NCI-H2081 (cell line): ENCODE measurements at places on chromosomes 5 and 9.

DNA sequence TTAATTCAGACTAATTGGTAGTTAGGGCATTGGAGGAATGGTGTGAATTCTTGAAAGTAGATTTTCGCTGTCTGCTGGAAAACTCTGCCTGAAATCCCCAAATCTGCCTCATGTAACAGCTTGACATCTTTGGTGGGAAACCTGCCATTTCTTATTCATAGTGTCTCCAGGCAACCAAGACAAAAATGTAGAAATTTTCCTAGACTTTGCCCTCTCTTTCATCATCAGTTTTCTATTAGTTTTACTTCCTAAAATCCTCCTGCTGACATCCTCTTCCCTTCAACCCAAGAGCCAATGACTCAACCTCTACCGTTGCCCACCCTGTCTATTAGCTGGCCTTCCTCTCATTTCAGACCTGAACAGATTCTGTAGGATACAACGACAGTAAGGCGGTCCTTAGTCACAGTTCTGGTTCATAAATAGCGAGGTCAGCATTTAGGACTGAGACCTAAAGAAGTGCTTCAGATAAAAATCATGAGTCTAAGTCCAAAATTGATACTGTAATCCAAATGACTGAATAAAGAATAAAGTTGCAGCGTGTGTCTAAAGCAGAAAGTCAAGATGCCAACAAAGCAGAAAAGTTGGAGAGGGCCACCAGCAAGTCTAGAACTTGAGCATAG is 133.9 kb downstream of the MUSK start:
- no peak for DNase-seq

- DNase-seq = no peak
Observed at GRCh38 chr9:137828527-137829259, 48.9 kb upstream of the CACNA1B start.

DNA sequence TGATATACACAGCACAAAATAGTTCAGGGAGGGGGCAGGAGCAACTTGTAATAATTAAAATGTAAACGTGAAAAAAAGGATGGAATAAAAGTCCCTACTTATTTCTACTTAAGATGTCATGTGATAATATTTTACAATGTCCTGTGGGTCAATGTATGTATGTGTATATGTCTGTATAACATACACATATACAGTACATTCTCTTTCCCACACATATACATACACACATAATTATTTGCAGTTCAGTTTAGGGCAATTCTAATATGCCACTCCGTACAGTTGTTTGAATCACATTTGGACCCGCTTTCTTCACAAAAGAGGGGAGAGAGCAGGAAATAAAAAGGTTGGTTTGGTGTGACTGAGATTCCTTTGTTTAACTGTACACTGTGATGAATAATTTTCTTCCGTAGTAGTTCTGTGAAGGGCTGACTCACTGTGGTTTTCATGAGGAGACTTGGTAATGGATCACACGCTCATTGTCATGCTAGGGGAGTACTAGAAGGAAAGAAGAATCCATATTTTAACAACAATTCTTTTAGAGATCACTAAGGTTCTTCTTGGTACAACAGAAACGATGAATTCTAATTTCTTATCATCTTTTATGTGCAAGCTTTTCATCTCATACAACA is 26.2 kb upstream of the ACOT12 start:
- no peak for DNase-seq

GRCh38 chr9:93091056-93091452 is 5.0 kb upstream of the CARD19 start:
- no peak for DNase-seq

DNA sequence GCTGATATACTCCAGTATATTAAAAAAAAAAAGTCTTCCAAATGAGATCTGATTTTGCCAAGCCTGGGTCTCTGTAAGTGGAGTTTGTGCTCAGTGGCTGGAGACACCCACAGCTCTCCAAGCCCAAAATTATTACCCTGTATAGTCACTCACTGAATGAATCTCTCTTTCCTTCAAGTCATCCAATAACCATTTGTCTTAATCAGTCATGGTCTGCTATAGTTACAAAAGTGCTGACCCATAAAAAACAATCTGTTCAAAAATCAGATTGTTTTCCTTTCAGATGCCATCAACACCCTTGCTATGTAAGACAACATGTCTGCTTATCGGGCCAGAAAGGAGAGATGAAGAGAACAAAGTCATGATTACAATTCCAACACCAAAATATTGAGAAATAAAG is 159.4 kb upstream of the FST start:
- no peak for DNase-seq

DNA sequence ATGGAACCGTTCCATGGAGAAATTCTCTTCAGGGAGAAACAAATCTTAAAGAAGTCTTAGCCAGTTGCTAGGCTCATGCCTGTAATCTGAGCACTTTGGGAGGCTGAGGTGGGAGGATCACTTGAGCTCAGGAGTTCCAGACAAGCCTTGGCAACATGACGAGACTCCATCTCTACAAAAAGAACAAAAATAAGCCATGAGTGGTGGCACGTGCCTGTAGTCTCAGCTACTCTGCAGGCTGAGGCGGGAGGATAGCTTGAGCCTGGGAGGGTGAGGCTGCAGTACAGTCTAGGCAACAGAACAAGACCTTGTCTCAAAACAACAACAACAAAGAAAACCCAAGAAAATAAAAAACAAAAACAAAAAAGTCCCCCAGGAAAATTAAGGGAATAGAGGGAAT is 8.2 kb downstream of the HSPB3 start:
- DNase-seq = no peak

GRCh38 chr5:65157906-65158603 is 323.7 kb downstream of the ADAMTS6 start:
- DNase-seq = no peak

DNA sequence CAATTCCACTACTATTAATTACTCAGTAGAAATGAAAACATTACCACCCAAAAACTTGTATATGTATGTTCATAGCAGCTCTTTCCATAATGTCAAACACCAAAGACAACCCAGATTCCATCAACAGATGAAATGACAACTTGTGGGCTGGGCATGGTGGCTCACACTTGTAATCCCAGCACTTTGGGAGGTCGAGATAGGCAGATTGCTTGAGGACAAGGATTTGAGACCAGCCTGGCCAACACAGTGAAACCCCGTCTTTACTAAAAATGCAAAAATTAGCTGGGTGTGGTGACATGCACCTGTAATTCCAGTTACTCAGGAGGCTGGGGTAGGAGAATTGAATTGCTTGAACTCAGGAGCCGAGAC is 11.5 kb downstream of the UIMC1 start:
- no peak for DNase-seq

- DNase-seq = no peak
Observed at GRCh38 chr5:107456281-107456715, 214.4 kb downstream of the EFNA5 start.

DNA sequence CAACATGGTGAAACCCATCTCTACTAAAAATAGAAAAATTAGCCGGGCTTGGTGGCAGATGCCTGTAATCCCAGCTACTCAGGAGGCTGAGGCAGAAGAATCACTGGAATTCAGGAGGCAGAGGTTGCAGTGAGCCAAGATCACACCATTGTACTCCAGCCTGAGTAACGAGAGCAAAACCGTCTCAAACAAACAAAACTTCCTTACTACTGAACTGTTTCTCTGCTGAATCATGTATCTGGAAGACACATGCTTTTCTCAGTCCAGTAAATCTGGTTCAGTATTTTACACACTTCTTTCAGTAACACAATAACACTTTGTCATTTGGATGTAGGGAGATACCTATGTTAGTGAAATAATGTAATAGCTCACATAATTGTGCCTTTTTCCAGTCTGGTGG is 7.9 kb downstream of the TRMT10B start:
- no peak for DNase-seq

- no peak for DNase-seq
Observed at GRCh38 chr5:1345876-1346626, 1.2 kb upstream of the CLPTM1L start.

DNA sequence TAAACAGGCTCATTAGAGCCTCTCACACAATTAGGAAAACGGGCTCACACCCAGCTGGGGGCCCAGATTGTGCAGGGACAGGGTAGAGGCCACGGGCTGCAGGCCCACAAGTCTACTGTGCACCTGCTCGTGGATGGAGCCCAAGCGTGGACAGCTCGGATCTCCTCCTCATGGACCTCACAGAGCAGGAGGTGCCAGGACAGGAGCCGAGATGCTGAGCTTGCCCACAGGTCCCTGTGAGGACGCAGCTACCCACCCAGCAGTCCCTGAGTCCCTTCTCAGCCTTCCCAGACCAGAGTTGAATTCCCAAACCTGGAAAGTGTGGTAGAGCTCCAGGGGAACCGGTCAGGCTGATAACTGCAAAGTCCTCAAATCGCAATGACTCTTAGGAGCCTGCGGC is 70.6 kb upstream of the OLFM1 start:
- no peak for DNase-seq

DNA sequence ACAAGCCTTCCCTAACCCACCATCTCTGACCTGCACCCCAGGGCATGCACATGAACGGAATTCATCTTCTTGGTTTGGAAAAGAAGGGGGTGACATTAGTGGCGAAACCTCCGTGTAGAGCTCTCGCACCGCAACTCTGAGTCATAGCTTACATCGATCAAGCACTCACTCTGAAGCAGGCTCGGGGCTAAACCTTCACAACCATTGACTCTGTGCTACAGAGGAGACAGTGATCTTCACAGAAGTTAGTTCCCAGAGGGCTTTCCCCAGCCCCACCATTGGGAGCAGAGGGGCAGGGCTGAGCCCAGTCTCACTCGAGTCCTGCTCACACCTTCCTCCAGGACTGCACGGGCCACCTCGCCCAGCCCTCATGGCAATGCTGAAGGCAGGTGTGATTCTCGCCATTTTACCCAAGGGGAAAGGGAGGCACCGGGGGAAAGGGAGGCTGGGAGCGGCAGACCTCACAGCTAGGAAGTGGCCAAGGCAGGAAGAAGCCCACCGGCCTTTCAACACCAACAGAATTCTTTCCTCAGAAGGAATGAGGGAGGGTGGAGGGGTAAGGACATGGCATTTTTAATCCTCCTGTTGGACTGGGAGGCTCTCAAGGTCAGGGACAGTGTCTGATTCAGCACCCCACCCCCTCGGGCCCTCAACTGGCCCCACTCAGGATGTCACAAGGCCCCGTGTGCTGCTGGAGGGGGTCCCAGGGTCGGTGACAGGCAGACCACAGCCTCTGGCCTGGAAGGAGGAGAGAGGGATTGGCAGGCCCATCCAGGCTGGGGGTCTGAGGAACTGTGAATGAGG is 25.9 kb upstream of the IL17B start:
- no peak for DNase-seq

DNA sequence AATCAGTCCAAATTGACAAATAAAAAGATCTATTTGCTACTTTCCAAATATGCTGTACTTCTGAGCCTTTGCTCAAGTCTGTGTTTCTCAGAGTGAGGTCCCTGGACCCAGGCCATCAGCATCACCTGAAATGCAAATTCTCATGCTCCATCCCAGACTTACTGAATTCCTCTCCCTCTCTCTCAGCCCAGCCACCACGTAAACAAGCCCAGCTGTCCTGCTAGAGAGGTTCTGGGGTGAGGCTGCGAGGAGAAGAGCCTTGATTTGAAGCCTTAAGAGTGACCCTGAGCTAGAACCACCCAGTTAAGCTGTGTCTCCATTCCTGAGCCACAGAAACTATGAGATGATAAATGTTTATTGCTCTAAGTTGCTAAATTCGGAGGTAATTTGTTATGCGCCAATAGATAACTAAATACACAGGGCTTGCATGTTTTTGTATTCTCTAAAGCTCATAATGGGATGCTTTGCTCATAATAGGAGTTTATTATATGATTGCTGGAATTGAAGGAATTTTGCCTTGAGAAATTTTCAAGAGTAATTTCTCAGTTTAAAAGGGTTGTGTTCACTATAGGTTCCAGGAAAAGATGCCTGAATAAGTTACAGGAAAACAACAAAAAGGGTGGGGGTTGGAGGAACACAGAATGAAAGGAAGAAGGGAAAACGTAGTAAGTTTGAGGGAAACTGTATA is 98.9 kb upstream of the SPATA31D4 start:
- DNase-seq = no peak
